ENCODE measurements at places on chromosomes 1 and 21. TPM values are rescaled to one million over a fixed set of nuclear protein-coding genes. Genes with fewer than 3 reads are reported as not detected.

The FCRL3 gene
- 2.5 TPM for total RNA-seq

The GJC2 gene
- 1.5 TPM for total RNA-seq

The LCE1D gene
- total RNA-seq: not detected

- DNase-seq: no peak
- H3K4me3 ChIP-seq: no peak overlapping the region
- H3K27me3 ChIP-seq: peaks cover 66% of the 10 kb centered on the region
- H3K27ac ChIP-seq: no peak overlapping the region
- H3K4me1 ChIP-seq: peaks cover 82% of the 10 kb centered on the region
Observed at GRCh38 chr1:24926563-24927249, 3.4 kb downstream of the RUNX3 start.

DNA sequence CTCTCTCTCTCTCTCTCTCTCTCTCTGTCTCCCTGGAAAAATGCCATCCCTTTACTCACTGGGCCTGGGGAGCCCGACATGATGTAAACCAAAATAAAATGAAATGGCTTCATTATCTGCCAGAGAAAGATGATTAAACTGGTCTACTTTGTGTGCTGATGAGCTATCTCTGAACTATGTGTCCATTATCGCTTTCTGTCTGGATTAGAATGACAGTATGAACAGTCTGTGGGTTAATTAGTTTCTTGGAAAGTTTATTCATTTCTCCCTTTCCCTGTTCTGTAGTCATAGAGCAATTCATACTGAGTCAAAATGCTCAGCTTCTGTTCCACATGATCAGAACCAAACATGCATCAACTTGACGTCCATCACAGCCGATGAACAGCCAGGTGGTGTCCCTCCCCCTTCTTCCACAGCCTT lies 72.4 kb upstream of the KCND3 start:
- no peak overlapping the region for H3K4me3 ChIP-seq
- H3K36me3 ChIP-seq: no peaks in the 10 kb centered on the region
- H3K27me3 ChIP-seq: no peaks in the 10 kb centered on the region

DNA sequence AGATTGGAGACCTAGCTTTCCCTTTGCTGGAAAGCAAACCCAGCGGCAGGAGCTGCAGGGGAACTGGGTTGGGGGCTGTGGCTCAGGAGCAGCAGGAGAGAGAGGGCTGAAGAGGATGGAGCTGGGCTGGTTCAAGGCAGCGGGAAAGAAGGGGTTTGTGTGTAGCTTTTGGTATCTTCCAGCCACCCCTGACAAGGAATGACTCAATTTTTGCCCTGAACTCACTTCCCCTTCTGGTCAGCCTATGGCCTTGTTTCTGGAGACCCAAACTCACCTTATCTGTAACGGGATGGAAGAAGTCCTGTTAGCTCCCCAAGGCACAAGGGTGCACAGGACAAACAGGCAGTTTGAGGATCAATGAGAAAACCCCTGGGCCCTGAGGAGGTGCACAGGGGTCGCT lies 13.1 kb downstream of the C1orf115 start:
- no peak for DNase-seq
- no peaks in the 10 kb centered on the region for H3K36me3 ChIP-seq
- H3K4me3 ChIP-seq: no peak overlapping the region
- H3K4me1 ChIP-seq: no peaks in the 10 kb centered on the region

- DNase-seq: no peak
- H3K27me3 ChIP-seq: no peaks in the 10 kb centered on the region
- peaks cover 18% of the 10 kb centered on the region for H3K4me1 ChIP-seq
- H3K36me3 ChIP-seq: peaks cover 7% of the 10 kb centered on the region
Observed at GRCh38 chr1:173479649-173480048, 2.5 kb downstream of the PRDX6 start.

- no peaks in the 10 kb centered on the region for H3K36me3 ChIP-seq
- DNase-seq: no peak
- no peak overlapping the region for H3K4me3 ChIP-seq
- H3K4me1 ChIP-seq: no peaks in the 10 kb centered on the region
- H3K27me3 ChIP-seq: peaks cover 39% of the 10 kb centered on the region
Observed at GRCh38 chr1:12593621-12594066, 24.4 kb downstream of the DHRS3 start.

GRCh38 chr1:67921725-67922489 lies 88.6 kb upstream of the GNG12 start:
- DNase-seq: no peak
- no peaks in the 10 kb centered on the region for H3K36me3 ChIP-seq
- no peak overlapping the region for H3K4me3 ChIP-seq
- H3K27ac ChIP-seq: no peak overlapping the region
- H3K4me1 ChIP-seq: no peaks in the 10 kb centered on the region

DNA sequence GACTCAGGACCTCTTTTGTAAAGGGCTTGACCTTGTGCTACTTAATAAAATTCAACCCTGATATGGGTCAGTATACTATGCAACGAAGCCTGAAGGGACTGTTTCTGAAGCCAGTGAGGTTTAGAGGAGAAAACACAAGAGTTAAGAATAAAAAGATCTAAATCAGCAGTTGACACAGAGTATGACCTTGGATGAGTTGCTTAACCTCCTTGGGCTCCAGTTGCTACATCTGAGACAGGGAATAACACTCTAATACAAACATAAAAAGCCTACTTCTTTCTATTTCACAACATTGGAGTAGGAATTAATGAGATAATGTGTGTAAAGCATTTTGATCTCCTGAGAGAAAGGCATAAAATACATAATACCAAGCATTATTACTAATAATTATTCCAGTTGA lies 882.4 kb upstream of the ADGRL2 start:
- no peaks in the 10 kb centered on the region for H3K4me1 ChIP-seq
- H3K4me3 ChIP-seq: no peak overlapping the region
- no peak overlapping the region for H3K27ac ChIP-seq
- no peaks in the 10 kb centered on the region for H3K27me3 ChIP-seq
- no peaks in the 10 kb centered on the region for H3K36me3 ChIP-seq

Data from thymus (tissue), 14 donors.